ENCODE measurements at places on chromosomes 5 and 9.

- DNase-seq: peak; percentile 99
Measured at GRCh38 chr9:137551264-137552021, at the start of gene MRPL41. TSS of gene MRPL41 (plus strand) at chr9:137551879. CDS start at chr9:137552082, 203 bp downstream.

DNA sequence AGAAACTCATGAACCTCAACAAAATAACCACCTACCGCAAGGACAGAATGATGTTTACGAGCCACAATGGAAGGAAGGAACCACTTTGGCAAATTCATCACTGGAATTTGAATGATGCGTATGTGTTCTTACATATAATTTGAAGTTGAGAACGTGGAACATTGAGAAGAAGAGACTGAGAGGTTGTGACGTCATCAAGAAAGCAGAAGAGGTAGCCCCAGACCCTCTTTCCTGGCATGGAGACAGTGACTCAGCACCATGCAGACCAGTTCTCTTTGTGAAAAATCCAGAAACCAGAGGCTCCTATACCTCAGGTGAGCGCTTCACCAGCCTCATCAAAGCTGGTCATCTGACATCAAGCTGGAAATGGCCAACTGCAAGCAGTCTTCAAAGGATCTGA is 124.5 kb downstream of the PDZD2 start:
- no peak for DNase-seq

GRCh38 chr5:14932902-14933469 is 61.4 kb upstream of the ANKH start:
- DNase-seq: no peak

DNA sequence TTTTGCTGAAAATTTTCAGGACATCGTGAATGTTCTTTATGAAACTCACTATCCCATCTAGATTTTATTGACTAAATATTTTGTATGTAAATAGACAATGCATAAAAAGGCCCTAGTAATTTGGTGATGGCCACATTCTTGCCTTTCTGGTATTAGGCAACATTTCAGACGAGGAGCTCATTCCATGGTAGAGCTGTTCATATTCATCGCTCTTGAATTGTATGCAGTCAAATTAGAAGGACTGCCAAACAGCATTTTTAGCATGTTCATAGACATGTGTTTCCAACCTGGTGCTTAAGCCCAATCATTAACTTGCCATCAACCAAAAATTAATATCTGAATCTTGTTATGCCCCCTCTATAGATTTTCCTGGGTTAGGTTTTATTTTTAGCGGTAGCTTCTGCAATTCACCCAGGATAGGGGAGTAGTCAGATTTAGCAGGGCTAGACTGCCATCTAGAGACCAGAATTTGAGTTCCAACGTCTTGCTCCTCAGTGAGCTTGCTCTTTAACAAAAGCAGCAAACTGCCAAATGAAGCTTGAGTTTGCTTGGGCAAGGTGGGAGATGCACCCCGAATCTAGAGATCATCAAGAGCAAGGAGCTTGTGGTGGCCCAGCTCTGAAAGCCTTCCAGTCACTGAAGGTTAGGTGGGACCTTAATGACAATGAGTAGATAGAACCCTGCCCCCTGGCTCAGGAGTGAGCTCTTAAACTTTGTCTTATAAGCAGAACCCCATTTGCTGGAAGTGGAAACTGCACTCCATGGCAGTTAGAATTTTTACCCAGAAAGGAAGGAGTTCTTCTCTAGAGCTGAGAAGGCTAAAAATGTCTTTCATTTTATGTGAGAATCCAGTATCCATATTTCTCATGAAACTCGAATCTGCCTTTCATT is 456.2 kb downstream of the RASEF start:
- peak; percentile 40 for DNase-seq

- DNase-seq: peak; percentile 27
Measured at GRCh38 chr9:112554516-112554915, 67.9 kb downstream of the KIAA1958 start.

GRCh38 chr5:10675177-10675700 is 85.8 kb downstream of the DAP start:
- DNase-seq: no peak

Data from hepatic stellate cell (primary cell).